Neural crest cell (in vitro differentiated cells): ENCODE measurements at places on chromosomes 2 and 18. TPM values are rescaled to one million over a fixed set of nuclear protein-coding genes. Genes with fewer than 3 reads are reported as not detected.

GTF2A1L gene
- not detected in 2 replicates for total RNA-seq

DNER gene
- 4.0 and 4.1 TPM in 2 replicates for total RNA-seq

CFAP65 gene
- total RNA-seq, result 0.93 and 1.4 TPM in 2 replicates

TSPYL6 gene
- not detected in 2 replicates for total RNA-seq

ANKRD12 gene
- 30.2 and 30.9 TPM in 2 replicates for total RNA-seq
